K562 (cell line): ENCODE measurements at places on chromosomes 5 and 9. TPM values are rescaled to one million over a fixed set of nuclear protein-coding genes. Genes with fewer than 3 reads are reported as not detected.

Gene BARX1
- 0.11 TPM in 1 of 2 replicates, not detected in the other for total RNA-seq

DNA sequence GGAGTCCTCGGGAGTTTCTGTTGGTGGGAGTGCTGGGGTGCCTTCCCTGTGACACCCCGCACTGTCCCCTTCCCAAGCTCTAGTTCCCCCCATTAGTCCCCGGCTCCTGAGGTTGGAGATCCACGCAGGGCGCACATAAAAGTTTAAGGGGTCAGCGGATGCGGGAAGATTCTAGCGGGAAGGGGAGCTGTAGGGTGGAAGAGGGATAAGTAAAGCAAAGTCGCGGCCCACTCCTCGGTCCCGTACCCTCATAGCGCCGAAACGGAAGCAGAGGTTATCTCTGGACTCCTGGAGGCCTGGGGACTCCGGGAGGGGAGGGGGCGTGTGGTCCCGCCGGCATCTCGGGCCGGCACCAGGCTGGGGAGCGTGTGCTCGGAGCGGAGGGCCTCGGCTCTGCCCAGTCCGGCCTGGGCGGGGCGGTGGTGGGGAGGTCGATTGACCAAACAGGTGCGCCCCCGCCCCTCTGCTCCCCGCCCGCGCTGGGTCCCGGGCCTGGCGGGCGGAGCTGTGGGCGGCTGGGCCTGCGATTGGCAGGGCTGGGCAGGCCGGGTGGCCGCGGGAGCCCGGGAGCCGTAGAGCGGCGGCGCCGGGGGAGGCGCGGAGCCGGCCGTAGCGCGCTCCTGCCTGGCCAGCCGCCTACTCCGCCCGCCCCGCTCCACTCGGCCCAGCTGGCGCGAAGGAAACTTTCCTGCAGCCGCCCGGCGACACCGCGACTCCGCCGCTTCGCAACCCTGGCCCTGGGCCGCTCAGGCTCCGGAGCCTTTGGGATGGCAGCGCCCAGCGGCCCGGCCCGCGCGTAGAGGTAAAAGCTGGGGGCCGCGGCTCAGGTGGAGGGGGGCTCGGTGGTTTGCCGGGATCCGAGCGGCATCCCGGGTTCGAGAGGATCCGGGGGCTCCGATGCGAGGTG lies 52.2 kb upstream of the DAB2IP start:
- no peak overlapping the region for H3K27ac ChIP-seq
- H3K4me1 ChIP-seq = no peaks in the 10 kb centered on the region
- no peak for DNase-seq

Gene STK32A
- total RNA-seq = not detected in 2 replicates

- H3K4me3 ChIP-seq = no peak overlapping the region
- H3K27ac ChIP-seq = no peak overlapping the region
- no peak for DNase-seq
- no peaks in the 10 kb centered on the region for H3K36me3 ChIP-seq
- no peaks in the 10 kb centered on the region for H3K4me1 ChIP-seq
- H3K27me3 ChIP-seq = peaks cover 93% of the 10 kb centered on the region
These were observed 18.1 kb downstream of the VAV2 start for GRCh38 chr9:133973791-133974630.

DNA sequence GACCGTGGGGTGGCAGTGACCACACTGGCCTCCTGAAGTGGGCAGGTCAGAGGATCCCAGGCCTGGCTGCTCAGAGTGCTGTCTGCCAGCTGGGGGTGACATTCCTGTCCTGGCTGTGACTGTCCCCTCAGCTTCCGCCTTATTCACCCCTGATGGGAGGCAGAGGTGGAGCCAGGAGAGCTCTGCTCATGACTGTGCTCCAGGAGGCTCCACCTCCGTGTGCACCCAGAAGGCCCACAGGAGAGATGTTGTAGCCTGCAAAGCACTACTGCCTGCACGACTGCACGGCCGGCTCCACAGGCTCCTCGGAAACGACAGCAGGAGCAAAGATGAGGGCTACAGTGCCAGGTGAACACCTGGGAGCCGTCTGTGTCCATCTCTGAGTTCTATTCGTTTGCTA lies 60.9 kb downstream of the ROPN1L start:
- no peak overlapping the region for H3K4me3 ChIP-seq
- H3K36me3 ChIP-seq = no peaks in the 10 kb centered on the region
- H3K27me3 ChIP-seq = no peaks in the 10 kb centered on the region
- H3K4me1 ChIP-seq = peaks cover 63% of the 10 kb centered on the region

Gene ADAMTS13
- total RNA-seq = 0.07 TPM in 1 of 2 replicates, not detected in the other

DNA sequence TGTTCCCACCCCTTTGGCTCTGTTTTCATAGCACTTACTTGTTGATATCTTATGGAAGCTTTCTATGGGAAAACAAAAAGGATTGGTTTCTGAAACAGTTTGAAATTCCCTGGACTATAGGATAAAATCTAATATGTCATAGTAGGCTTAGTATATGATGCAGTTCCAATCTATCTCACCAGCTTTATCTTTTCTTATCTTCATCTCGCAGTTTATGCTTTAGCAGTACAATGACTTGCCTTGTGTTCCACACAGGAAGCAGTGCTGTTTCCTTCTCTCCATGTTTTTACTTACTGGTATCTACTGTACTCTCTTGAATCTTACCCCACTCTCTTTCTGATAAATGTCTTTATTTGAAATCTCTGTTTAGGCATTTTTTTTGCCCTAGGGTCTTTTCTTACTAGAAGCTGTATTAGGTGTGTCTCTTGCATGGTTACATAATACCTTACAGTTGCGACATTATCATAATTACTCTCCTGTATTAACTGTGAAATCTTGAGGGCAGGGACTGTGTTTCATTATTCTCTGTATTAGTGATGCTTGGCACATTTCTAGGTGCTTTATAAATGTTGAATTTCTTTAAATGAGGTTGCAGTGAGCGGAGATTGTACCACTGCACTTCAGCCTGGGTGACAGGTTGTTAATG lies 76.3 kb downstream of the FOCAD start:
- H3K36me3 ChIP-seq = no peaks in the 10 kb centered on the region
- no peak overlapping the region for H3K4me3 ChIP-seq
- no peaks in the 10 kb centered on the region for H3K4me1 ChIP-seq
- DNase-seq = no peak
- no peaks in the 10 kb centered on the region for H3K27me3 ChIP-seq

GRCh38 chr5:76379316-76379715 lies 23.8 kb upstream of the IQGAP2 start:
- no peaks in the 10 kb centered on the region for H3K36me3 ChIP-seq
- no peak overlapping the region for H3K4me3 ChIP-seq
- no peak overlapping the region for H3K27ac ChIP-seq
- H3K27me3 ChIP-seq = no peaks in the 10 kb centered on the region
- H3K4me1 ChIP-seq = peaks cover 4% of the 10 kb centered on the region; the same call in 1 of the 2 replicates

DNA sequence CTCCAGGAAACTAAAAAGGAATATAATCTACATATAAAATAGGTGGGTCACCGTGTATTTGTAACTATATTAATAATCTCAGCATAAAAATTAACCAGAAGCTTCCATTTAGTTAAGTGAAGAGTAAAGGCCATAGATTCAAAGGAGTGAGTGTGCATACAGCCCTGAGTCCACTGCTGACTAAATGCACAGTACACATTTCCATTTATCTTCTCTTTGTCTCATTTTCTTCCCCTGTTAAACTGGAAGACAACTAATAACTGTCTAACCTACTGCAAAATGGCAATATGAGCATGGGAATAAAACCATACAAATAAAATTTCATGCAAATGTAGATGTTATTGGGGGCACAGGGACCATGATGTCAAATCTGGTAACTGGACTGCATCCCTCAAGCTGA lies 59.9 kb upstream of the DAB2 start:
- H3K36me3 ChIP-seq = no peaks in the 10 kb centered on the region
- H3K4me3 ChIP-seq = no peak overlapping the region
- H3K4me1 ChIP-seq = no peaks in the 10 kb centered on the region

Gene ZNF782
- total RNA-seq = 4.5 and 4.9 TPM in 2 replicates

DNA sequence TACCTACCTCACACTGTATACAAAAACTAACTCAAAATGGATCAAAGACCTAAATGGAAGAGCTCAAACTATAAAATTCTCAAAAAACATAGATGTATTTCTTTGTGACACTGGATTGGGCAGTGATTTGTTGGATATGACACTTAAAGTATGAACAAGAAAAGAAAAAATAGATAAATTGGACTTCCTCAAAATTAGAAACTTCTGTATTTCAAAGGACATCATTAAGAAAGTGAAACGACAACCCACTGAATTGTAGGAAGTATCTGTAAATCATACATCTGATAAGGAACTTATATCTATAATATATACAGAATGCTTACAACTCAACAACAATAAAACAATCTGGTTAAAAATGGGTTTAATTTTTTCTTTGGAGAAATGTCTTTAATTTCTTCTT lies 96.7 kb downstream of the NRG2 start:
- H3K27ac ChIP-seq = no peak overlapping the region
- no peak for DNase-seq
- no peak overlapping the region for H3K4me3 ChIP-seq
- H3K36me3 ChIP-seq = no peaks in the 10 kb centered on the region

- no peaks in the 10 kb centered on the region for H3K36me3 ChIP-seq
- peaks cover 5% of the 10 kb centered on the region; the same call in 1 of the 3 replicates for H3K4me1 ChIP-seq
- H3K27me3 ChIP-seq = no peaks in the 10 kb centered on the region
- H3K27ac ChIP-seq = no peak within 1 kb of the TSS
- no peak within 1 kb of the TSS for H3K4me3 ChIP-seq
These were observed at the start of gene FRRS1L for GRCh38 chr9:109166771-109167601. Gene FRRS1L (minus strand): TSS chr9:109167249. CDS start chr9:109167138, 111 bp downstream.

- peak; percentile 44 for DNase-seq
- no peaks in the 10 kb centered on the region; the same call in 2 of the 3 replicates for H3K36me3 ChIP-seq
- H3K27me3 ChIP-seq = no peaks in the 10 kb centered on the region
- H3K4me1 ChIP-seq = peaks cover 66% of the 10 kb centered on the region
- peak overlapping the region; percentile 83 for H3K27ac ChIP-seq
- H3K4me3 ChIP-seq = no peak overlapping the region
These were observed 115.9 kb downstream of the CDC42SE2 start for GRCh38 chr5:131379723-131380122.

Gene LRRC19
- not detected in 2 replicates for total RNA-seq

Gene FABP6
- total RNA-seq = not detected in 2 replicates

DNA sequence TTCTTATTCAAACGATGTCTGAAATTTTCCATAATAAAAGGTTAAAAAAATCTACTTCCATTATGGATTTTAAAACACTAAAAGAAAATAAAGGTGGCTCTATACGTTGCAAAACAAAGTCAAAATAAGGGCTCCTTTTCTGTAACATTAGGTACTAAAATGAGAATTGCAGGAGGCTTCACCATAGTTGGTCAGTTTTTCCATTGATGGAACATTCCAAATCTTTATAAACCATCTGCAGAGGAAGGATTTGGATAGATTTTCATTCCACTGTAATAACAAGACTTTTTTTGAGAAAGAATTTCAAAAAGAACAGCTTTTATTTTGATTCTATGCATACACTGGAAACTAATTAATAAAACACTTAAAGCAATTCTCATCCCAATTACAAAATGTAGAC lies 145.6 kb downstream of the LURAP1L start:
- DNase-seq = no peak
- H3K4me3 ChIP-seq = no peak overlapping the region

DNA sequence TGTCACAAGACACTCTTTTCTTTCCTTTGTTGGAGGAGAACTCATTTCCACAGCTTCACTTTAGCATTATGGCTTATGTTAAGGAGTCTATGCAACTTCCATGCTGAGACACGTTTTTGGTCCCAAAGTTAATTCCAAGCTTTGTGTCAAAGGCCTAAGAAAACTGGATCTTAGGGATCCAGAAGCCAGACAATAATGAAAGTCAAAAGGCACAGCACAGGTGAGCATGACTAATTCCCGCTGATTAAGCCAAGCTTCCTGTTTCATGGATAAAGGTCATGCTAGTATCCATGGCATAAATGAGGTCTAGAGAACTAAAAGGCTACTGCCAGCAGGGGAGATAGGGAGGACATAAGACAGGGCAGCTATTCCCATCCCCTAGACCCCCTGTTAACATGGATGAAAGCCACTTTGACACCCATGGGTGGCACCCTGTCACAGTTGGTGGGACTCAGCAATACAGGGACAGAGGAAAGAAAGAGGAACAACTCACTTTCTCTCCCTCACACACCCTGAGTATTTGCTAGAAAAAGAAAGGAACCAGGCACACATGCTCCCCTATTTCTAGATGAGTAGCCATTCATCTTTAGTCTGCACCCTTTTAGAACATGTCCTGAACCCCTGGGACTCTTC lies 438.1 kb upstream of the CDH9 start:
- H3K36me3 ChIP-seq = peaks cover 12% of the 10 kb centered on the region; the same call in 2 of the 3 replicates
- H3K27me3 ChIP-seq = no peaks in the 10 kb centered on the region
- H3K4me1 ChIP-seq = no peaks in the 10 kb centered on the region
- no peak for DNase-seq
